ACHN (cell line): ENCODE measurements at places on chromosomes 2 and 18.

DNA sequence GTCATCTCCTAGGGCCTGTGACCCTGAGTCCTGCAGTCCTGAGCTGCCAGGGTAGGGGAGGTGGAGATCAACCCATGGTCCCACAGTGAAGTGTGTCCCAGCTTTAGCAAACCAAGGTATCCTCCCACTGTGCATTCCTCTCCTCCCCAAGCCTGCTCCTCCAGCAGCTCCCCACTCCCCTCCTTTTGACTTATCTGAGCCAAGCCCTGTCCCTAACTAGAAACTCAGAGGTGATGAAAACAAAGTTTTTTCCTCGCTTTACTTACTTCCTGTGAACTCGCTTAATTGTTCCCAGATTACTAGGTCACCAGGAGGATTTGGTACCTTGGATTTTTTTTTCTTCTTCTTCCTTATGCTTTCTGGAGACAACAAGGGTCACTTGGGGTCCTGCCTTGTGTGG is 80.8 kb downstream of the EHD3 start:
- DNase-seq: no peak

DNA sequence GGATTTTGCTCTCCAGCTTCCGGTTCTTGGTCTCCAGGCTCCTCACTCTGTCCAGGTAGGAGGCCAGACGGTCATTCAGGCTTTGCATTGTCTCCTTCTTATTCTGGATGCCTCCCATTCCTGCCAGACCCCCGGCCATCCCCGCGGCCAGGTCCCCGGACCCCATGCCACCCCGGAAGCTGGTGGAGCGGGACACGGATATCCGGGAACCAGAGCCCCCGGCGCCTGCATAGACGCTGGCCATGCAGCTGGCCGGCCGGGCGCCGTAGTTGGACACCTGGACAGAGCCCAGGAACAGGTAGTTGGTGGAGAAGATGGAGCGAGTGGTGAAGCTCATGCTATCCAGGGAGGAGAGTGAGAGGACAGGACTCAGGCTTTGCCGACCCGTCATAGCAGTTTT is 23.5 kb upstream of the PPP1R1C start:
- no peak for DNase-seq

DNA sequence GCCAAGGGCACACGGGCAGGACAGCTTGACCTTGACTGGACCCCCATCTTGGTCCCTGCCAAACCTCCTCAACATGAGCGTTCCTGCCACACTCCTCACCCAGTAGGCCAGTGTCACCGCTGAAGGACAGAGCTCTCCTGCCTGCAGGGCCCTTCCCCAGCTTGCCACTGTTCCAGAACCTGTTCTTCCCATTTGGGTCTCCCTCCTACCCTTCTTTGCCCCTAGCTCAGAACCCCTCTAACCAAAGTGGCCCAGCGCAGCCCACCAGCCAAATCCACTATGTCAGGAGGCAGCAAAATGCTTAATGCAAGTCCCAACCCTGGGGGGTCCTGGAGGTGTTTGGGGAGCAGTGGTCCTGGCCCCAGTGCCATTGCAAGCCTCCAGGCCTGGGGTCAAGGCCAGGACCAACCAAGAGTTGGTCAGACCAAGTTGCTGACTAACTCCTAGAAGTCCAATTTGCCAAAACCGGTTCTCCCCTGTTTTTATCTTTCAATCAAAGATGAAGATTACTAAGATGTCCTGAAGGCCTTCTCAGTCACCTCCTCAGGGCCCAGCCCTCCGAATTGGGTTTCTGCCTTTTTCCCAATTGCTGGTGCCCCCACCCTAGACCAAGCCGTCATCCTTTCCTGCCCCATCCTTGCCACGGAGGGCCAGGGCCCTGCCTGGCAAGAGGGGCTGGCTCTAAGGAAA is 4.5 kb upstream of the ASPRV1 start:
- no peak for DNase-seq

DNA sequence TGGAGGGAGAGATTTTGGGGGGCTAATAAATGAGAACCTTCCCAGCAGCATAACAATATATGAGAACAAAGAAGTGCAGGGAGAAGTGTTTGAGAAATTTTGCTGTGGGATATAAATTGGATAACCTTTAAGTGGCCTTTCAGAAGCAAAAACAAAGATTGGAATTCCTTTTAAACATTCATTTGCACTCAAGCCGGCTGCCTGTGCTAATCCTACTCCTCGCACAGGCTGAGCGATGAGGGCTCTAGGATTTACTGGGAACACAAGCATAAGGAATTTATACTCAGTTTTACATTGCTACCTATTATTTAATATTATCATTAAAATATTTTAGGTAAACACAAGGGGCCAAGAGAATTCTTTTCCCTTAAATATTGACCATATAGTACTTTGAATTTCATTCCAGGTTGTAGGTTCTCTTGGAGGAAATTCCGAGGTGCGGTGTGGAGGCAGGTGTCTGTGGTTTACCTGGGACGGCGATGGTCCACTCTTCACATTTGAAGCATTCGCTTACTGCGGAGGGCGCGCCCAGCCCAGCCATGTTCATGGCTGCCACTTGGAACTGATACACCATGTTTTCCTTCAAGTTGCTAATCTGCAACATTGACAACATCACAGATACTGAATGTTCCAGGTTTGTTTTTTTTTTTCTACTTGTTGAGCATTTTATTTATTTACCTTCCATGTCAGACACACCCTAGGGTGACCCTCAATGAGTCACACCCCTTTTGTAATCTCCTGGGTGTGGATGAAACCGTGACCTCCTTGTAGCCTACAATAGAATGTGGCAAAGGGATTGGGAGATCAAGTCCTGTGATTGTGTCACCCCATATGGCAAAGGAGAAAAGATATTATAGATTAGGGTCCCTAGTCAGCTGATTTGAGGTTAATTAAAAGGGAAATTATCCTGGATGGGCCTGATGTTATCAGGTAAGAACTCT is 100.1 kb downstream of the MYOM1 start:
- no peak for DNase-seq

GRCh38 chr2:11656671-11657101 is 13.3 kb downstream of the NTSR2 start:
- no peak for DNase-seq

- peak; percentile 54 for DNase-seq
Observed at GRCh38 chr2:100785626-100786296, 34.2 kb upstream of the NPAS2 start.

GRCh38 chr2:129248198-129248597 is 731.3 kb upstream of the RAB6C start:
- DNase-seq: no peak

- peak; percentile 33 for DNase-seq
Observed at GRCh38 chr2:8171608-8172007, 510.2 kb upstream of the ID2 start.

GRCh38 chr2:85712336-85712735 is 18.2 kb downstream of the GNLY start:
- no peak for DNase-seq

GRCh38 chr2:1484131-1484884 is 71.0 kb downstream of the TPO start:
- DNase-seq: no peak

- peak; percentile 41 for DNase-seq
Observed at GRCh38 chr2:79620679-79621078, 107.8 kb downstream of the CTNNA2 start.

GRCh38 chr2:108565778-108566375 is 31.6 kb downstream of the LIMS1 start:
- DNase-seq: no peak

GRCh38 chr2:42340045-42340937 is 20.7 kb downstream of the COX7A2L start:
- no peak for DNase-seq

- no peak for DNase-seq
Observed at GRCh38 chr2:164565359-164565758, 55.9 kb downstream of the GRB14 start.

- no peak for DNase-seq
Observed at GRCh38 chr2:72222829-72223564, 75.3 kb upstream of the CYP26B1 start.

- no peak for DNase-seq
Observed at GRCh38 chr18:40011201-40011600, 1943.8 kb upstream of the PIK3C3 start.

GRCh38 chr2:16322308-16323125 is 343.1 kb downstream of the CYRIA start:
- DNase-seq: no peak

DNA sequence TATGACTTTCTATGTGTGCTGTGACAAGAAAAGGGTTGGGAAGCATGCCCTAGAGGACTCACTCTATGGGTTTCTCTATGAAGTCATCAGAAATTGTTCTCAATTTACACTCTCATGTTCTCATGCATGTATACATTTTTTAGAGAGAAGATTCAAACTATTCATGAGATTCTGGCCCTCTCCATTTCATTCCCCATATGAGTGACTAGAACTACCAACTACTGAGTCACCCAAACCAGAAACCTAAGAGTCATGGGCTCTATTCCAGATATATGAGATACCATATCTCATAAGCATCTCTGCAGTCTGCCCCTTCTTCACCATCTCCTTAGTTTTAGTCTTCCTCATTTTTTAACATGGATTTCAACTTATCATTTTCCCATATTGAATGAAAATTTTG is 87.7 kb downstream of the EXOC6B start:
- no peak for DNase-seq

DNA sequence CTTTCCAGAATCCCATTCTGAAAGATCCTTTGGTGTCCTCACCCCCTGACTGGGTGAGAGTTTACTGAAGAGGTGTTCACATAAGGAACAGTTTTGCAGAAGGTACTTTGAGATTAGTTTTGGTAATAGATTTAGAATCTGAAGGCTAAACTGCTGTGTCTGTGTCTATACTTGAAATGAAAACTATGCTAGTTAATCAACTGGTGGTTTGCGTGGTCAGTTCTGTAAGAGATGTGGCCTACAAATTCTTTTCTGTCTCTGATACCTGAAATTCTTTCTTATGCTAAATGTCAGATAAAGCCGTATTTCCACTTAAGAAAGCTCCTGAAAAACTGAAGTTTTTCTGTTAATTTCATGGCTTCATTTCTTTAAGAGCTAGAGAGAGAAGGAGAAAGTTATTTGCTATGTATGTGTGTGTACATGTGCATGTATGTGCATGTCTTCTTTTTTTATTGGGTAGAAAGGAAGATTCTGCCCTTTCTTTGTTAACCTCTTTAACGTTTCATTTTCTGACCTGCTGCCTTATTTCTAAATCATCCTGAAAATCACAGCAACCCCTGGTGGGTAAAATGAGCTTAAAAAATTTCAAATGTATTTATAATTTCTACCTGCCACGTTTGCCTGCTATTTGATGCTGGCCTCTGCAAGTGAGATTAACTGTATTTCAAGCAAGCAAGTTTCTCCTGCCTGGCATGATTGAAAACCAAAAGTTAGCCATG is 552.0 kb upstream of the NRP2 start:
- DNase-seq: no peak

- no peak for DNase-seq
Observed at GRCh38 chr2:227728035-227728434, at the start of gene SCYGR7. Gene SCYGR7, plus strand, starts transcription at chr2:227728335. Its CDS starts 0 bp downstream, at chr2:227728335.

DNA sequence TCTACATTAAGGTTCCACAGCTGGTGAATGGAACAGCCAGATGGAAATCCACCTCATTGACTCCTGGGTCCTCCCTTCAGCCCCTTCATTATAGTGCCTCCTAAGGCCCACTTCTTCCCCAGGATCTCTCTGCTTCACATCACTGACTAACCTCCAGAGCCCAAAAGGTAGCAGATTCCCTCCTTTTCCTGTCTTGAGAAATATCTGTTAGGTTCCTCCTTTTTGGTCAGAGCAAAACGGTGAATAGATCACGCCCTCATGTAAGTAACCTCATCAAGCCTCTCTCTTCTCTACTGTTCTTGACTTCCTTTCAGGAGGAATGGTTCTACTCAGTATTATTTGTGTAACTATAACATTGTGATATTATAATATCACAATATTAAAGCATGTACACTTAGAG is 155.0 kb upstream of the SRD5A2 start:
- DNase-seq: no peak

DNA sequence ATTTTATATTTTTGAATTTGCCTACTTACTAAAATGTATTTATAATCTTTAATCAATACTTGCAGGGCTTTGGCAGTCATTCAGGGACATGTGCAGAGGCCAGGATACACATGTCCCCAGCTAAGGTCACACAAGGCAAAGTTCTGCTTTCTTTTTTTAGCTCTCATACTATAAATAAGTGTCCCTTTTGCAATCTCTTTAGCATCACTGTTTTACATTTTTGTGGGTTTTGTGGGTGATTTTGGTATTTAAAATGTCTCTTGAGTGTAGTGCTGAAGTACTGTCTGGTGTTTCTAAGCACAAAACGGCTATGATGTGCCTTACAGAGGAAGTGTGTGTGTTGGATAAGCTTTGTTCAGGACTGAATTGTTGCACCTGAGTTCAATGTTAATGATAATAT is 309.0 kb upstream of the GULP1 start:
- peak; percentile 86 for DNase-seq

DNA sequence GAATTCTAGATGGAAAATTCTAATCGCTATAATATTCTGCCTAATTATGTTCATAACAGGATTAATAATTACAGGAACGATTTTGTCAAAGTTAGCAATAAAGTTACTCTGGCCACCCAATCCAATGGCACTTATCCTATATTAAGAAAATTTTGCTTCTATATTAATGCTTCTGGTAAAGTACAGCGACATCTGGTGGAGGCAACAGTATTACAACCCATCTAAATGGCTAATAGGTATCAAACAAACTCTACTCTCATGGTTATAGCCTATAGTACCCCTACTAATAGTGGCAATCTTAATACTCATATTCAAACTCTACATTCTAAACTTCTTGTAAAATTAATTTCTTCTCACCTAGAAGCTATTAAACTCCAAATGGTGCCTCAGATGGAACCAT is 1084.7 kb upstream of the LRRTM1 start:
- peak; percentile 27 for DNase-seq

DNA sequence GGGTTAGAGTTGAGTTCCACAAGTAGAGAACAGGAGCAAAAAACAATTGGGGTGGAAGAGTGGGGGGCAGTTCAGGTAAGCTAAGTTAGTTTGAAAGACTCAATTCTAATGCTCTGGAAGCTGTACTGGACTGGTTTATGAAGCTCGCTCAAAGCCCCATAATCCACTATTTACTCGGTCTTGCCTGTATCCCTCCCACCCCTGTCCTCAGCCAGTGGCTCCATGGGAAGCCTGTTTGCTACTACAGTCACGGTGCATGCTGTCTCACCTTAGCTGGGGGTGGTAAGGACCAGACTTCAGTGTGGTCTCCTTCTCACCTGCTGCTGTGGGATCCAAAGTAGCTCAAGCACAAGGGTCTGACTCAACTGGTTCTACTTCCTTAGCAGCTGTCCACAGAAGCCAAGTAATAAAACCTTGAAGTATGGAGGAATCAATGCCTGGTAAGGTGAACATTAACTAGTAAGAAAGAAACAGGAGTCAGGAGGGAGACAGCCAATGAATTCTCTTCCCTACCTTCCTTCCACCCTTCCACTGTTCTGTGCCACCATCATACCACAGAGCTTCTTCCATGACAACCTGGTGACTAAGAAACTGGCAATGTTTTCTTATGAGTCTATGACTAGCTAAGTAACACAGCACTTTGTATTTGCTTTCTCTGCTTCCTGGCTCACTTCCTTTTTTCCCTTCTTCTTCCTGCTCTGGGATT is 230.8 kb downstream of the SRBD1 start:
- DNase-seq: peak; percentile 73

GRCh38 chr18:36187826-36188721 is 777 bp downstream of the MOCOS start:
- DNase-seq: peak; percentile 81
